ENCODE measurements at places on chromosomes 5 and 9.

DNA sequence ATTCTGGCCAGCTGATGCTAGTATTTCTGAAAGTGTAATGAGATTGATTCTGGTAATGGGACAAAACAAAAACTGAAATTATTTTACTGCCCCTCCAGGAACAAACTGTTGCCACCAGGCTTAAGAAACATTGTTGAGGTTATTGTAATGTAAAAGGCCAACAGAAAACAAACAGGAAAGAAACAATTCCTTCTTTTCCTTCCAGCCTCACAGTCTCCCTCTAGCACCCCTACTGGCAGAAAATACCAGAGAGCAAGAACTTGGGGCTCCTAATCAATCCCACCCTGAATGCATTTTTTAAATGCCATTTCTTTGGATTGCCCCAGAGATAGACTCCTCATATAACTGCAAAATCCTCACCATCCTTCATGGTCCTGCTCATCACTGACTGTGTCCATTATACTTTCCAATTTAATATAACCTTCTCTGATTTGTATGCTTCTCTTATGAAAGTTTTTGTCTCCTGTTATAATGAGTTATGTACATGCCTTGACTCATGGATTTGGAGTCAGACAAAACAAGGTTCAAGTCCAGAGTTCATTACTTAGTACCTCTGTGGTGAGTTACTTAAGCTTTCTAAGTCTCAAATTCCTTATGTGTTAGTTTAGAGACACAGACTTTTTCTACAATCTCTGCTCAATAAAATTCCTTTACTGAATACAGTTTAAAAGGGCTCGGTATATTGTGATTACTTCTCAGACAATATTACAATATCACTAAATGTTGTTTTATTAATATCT is 157.9 kb upstream of the FBN2 start:
- no peak for DNase-seq

- DNase-seq: no peak
Observed at GRCh38 chr9:126240835-126241234, 85.8 kb upstream of the MVB12B start.

- DNase-seq: no peak
Observed at GRCh38 chr5:18032744-18033143, 398.5 kb downstream of the TAF11L14 start.

- DNase-seq: no peak
Observed at GRCh38 chr5:33807771-33808170, 84.0 kb downstream of the ADAMTS12 start.

- DNase-seq: no peak
Observed at GRCh38 chr5:89297066-89297465, 414.1 kb upstream of the MEF2C start.

DNA sequence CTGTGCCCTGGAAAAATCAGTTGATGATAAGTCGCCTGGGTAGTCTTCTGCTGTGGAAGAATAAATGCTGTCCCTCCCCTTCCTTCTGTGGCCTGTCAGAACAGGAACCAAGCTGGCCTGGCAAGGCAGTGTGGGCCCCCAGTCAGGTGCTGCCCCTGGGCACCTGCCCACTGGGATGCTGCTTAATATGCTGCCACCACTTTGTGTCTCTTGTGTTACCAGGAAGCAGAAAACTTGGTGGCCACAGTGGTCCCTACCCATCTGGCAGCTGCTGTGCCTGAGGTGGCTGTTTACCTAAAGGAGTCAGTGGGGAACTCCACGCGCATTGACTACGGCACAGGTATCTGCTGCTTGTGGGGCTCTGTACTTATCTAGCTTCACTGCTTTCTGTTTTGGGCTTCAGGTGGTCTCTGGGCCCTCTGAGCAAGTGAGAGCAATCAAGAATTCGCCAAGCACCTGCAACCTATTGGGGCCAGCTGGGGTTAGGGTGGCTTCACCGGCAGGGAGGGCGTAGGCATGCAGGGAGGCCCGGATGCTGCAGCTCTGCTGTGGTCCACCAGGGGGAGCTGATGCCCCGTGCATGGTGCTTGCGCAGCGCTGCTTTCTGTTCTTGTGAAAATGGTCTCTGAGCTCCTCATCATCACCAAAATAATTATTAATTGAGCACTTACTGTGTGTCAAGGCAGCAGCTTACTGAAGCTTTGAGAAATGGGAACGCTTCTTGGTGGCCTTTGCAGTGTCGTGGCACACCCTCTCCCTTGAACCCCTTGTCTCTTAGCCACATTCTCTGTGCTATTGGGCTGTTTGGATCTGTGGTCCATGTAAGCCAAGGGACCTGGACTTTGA is 20.3 kb downstream of the PTPA start:
- peak; percentile 92 for DNase-seq

DNA sequence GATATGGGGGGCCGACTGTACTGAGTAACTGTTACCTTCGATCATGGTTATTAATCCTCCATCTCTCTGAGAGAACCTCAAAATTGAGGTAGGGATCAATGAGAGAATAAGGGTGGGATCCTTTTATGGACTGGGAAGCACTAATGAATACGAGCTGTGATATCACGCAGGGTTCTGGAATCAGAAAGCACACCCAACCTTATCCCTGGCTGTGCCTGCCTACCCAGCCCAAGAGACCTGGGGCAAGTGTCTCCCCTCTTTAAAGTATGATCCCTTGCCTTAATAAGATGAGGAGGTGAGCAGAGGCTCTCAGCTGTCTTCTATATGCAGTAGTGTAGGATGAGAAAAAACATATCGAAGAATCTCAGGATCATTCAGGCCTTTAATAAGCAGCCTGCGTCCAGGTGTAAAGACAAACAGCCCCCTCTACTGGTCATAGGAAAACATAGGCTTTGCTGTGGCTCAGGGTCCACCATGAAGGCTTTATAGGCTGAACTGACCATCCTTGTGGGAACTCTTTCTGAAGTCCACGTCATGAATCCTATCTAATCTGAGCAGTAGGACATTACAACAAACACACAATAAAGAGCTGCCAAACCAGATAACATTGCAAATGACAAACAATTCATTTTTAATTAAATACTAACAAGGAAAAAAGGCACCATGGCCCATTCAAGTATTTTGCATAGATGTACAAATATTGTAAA is 16.8 kb downstream of the NIPAL4 start:
- DNase-seq: no peak

- DNase-seq: no peak
Observed at GRCh38 chr9:126205845-126206498, 120.7 kb upstream of the MVB12B start.

DNA sequence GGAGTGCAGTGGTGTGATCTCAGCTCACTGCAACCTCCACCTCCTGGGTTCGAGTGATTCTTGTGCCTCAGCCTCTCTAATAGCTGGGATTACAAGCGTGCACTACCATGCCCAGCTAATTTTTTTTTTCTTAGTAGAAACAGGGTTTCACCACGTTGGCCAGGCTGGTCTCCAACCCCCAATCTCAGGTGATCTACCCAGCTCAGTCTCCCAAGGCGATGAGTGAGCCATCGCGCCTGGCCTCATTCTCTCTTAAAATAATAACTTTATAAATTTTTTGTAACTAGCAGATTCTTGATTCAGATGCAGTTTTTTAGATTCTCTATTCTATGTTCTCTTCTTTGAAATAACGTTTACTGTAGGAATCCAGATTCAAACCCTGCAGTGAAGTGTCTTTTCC is 127.1 kb downstream of the GDNF start:
- no peak for DNase-seq

GRCh38 chr9:2427120-2427891 is 194.3 kb upstream of the VLDLR start:
- no peak for DNase-seq

DNA sequence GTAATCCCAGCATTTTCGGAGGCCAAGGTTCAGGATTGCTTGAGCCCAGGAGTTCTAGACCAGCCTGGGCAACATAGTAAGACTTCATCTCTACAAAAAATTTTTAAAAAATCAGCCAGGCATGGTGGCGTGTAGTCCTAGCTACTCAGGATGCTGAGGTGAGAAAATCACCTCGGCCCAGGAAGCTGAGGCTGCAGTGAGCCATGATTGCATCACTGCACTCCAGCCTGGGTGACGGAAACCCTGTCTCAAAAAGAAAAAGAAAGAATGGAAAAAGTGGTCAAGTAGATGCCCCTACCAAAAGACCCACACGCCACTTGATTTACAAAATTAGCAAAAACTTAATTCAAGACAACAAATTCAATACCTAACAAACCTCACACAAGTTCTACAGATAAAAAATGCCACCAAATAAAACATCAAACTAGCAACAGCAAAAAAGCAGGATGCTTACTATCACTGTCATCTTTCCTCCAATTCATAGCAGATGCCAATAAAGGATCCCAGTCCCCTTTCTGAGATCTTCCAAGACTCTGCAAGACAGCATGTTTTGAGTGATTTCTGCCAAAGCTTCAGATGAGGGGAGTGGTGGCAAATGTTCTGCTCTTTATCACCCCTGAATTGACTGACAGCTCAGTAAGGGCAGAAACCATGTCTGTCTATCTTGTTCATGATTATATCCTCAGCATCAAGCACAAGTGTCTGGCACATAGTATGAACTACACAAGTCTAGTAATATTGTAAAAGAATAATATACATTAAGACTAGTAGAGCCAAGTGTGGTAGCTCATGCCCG is 34.2 kb upstream of the TESK1 start:
- no peak for DNase-seq

- no peak for DNase-seq
Observed at GRCh38 chr5:111299067-111299481, 74.9 kb downstream of the CAMK4 start.

DNA sequence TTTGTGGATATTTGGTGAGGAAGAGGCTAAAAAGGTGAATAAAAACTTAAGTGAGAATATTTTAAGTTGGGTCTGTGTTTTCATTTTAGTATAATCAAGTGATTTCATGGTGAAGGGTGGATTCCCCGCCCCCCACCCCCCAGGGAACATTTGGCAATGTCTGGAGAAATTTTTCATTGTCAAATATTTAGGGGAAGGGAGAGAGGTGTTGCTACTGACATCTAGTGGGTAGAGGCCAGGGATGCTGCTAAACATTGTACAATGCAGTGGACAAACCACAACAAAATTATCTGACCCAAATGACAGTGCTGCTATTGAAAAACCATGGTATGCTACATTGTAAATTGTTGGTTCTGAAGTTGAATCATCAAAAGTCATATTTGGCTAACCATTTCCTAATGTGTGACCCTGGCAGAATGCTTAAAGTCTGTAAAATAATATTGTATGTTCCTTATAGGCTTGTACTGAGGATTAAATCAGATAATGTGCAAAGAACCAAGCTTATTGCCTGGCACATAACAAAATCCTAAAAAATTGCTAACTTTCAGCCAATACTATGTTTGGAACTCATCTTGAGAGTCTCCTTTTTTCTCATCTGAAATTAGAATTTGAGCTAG is 5.6 kb downstream of the C5orf24 start:
- no peak for DNase-seq

- DNase-seq: no peak
Observed at GRCh38 chr9:76733096-76733495, 31.1 kb upstream of the PCA3 start.

GRCh38 chr5:50655810-50656205 is 10.6 kb upstream of the PARP8 start:
- DNase-seq: no peak

- DNase-seq: no peak
Observed at GRCh38 chr5:115545351-115545882, 842 bp upstream of the FEM1C start.

- DNase-seq: no peak
Observed at GRCh38 chr5:79585116-79585515, 27.1 kb upstream of the TENT2 start.

DNA sequence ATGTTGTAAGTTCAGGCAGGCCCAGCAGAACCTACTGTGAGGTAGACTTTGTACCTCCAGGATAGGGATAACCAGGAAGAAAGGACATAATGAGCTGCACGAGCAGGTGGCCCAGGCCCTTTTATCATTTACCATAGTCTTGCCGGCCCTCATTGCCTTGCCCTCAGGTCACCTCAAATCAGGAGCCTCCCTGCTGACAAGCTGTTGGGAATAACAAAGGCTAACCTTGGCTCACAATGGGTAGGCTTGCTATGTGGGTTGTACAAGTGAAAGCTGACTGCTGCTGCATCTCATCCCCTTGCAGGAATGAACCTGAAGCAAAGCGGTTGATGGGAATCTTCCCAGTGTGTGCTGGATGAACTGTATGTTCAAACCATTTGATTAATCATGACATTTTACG is 159.5 kb upstream of the ACTBL2 start:
- no peak for DNase-seq

GRCh38 chr5:87452837-87453236 is 40.1 kb upstream of the CCNH start:
- DNase-seq: no peak

DNA sequence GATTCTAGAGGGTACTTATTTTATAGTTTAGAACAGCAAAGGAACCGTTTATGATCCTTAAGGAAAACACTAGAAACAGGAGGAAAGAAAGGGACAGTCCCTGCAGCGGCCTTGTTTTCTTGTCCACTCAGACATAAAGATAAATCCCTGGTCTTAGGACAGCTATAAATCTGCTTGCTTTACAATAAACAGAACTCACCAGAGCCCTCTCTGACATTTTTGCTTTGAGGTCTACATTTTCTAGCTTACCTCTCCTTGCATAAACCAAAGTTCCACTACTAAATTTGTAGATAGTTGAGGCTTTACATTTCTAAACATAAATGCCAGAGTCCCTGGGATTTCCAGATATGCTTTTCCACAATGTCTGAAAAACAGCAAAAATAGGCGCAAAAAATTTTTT is 422.5 kb downstream of the BNC2 start:
- DNase-seq: no peak

GRCh38 chr9:13444245-13445102 is 165.0 kb upstream of the MPDZ start:
- no peak for DNase-seq

DNA sequence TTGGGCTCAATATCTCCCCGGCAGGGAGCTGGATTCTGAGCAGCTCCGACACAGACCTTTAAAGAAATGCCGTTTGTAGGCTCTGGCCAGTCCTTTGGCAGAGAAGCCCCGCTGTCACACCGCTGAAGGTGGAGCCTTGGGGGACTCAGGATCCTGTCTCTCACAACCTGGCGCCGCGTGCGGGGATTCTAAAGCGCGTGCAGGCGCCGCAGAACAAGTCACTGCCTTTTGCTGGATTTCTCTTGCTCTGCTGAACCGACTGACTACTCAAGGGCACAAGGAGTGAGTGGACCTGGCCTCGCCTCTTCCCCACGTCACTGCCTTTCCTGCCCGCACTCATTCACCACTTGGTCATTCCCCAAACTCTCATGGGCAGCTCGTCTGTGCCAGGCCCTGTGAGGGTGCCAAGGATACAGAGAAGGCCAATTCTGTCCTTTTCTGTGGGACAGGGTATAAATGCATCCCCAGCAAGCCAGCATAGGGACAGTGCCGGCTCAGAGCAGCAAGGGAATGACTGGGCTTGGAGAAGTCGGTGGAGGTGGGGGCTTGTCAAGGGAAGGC is 69.3 kb downstream of the CRB2 start:
- DNase-seq: no peak
